ENCODE measurements at places on chromosomes 12 and 14.
A peak's percentile ranks its signal among the peaks of the same experiment; 100 is the strongest.

GRCh38 chr12:55955800-55956508, 9.9 kb downstream of the PMEL start:
- DNase-seq: no peak

GRCh38 chr12:58269476-58269875, 328.1 kb downstream of the ATP23 start:
- no peak for DNase-seq

DNA sequence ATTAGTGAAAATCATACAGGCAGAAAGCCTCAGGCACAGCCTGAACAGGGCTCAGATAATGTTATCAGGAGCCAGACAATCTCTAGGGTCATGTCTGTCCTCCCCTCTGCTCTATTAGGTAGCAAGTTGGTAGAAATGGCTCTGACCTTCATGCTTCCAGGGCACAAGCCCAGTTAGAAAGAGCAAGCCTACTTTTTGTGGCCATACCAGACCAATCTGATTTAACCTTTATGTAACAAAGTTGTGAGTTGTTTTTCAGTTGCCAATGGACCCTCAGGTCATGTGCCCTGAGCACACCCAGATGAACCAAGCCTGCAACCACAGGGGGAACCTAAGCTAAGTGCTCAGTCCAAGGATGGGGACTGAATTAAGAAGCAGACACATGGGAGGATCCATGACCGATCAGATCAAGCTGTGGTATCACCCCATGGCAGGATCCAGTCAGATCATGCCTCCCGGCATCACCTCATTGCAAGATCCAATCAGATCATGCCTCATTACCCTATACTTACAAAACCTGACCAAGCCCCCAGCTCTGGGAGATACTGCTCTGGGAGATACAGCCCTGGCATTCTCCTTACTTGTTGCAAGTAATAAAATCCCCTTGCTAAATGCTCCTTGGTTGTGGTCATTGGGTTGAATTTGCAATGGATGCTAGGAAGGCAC, 18.8 kb upstream of the HIGD1C start:
- DNase-seq: no peak

DNA sequence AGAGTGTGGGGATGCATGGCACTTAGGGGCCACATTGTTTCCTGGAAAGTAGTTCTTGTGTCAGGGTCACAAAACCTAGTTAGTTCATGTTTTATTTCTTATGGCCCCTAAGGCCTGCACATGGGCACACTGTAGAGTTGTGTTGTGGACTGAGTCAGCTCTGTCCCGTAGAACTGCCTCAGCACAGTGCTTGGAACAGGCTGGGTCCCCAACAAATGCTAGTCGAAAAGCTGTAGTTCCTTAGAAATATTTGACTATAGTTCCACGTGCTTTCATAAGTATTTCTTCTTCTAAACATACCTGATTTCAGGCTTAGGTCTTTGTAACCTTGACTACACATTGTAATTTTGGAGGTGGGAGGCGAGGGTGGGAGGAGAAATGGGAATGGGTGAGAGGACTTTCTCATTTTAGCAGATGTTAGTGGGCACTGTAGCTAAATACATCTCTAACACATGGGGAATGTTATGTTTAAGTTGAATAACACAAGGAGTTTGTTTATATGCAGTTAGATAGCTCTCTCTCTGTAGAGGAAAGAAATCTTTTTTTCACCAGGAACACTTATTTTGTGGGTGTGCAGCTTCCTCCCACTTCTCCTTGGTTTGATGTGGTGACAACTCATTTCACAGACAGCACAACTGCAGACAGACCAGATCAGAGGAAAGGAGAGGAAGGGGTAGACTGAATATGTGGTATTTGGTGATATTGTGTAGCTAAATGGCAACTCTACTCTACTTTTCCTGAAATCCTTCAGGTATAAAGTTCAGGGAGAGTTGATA, 39.5 kb upstream of the DACT1 start:
- no peak for DNase-seq

- no peak for DNase-seq
Measured at GRCh38 chr14:26448181-26448855, 149.5 kb downstream of the NOVA1 start.

GRCh38 chr14:104348741-104349140, 210.4 kb downstream of the KIF26A start:
- no peak for DNase-seq

GRCh38 chr12:133233993-133234564, 1.6 kb downstream of the ANHX start:
- DNase-seq: no peak

GRCh38 chr12:126055521-126055920, 990.3 kb downstream of the AACS start:
- peak; percentile 76 for DNase-seq
